ENCODE measurements at places on chromosomes 11 and 22. TPM values are rescaled to one million over a fixed set of nuclear protein-coding genes. Genes with fewer than 3 reads are reported as not detected.

MAPK8IP1 gene
- total RNA-seq = 7.4 TPM

RASSF10 gene
- 0.12 TPM for total RNA-seq

JAML gene
- total RNA-seq = 9.9 TPM

IL18BP gene
- 4.1 TPM for total RNA-seq
